Fibroblast of skin of abdomen (primary cell): ENCODE measurements at places on chromosomes 1 and 21.

- DNase-seq, result no peak
Measured at GRCh38 chr1:26468911-26469310, 3.3 kb upstream of the HMGN2 start.

GRCh38 chr1:223887747-223888418 is 42.1 kb upstream of the TP53BP2 start:
- peak; percentile 98 for DNase-seq

GRCh38 chr1:235423214-235423652 is 56.0 kb downstream of the TBCE start:
- no peak for DNase-seq

DNA sequence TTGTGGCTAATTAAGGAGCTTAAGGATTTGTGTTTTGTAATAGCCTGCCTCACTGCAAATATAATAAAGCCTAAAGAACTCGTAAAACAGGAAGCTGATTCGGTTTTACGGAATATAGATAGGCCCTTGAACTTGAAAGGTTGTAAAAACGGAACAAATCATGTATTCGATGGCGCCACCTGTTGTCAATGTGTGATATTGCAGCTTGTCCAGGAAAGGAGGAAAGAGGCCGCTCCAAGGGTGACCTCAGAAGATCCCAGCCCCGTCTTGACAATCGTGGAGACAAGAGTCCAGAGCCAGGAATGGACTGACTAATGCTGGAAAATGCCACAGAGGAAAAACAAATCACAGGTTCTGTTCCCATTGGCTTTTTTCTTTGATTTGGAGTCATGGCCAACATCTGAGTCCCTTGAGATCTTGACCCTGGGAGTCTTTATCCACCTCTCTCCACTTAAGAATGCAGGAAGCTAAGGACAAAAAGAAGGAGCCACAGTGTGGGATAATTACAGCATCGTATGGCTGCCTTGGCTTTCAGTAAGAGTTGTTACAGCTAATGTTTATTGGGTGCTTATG is 7.0 kb upstream of the IGSF21 start:
- DNase-seq, result peak; percentile 54

- no peak for DNase-seq
Measured at GRCh38 chr1:153202006-153202405, 1.2 kb upstream of the LELP1 start.

GRCh38 chr1:163442895-163443294 is 121.1 kb downstream of the NUF2 start:
- no peak for DNase-seq
